ENCODE measurements at places on chromosomes 2 and 18. TPM values are rescaled to one million over a fixed set of nuclear protein-coding genes. Genes with fewer than 3 reads are reported as not detected.
A peak's percentile ranks its signal among the peaks of the same experiment; 100 is the strongest.

Gene ELOA2
- not detected for total RNA-seq

- peak; percentile 58 for DNase-seq
Observed at GRCh38 chr2:24409700-24410556, 49.6 kb upstream of the ITSN2 start.

- DNase-seq, result no peak
Observed at GRCh38 chr2:22290302-22290701, 1094.7 kb upstream of the KLHL29 start.

GRCh38 chr2:30756051-30756719 lies 51.1 kb downstream of the CAPN13 start:
- no peak for DNase-seq

DNA sequence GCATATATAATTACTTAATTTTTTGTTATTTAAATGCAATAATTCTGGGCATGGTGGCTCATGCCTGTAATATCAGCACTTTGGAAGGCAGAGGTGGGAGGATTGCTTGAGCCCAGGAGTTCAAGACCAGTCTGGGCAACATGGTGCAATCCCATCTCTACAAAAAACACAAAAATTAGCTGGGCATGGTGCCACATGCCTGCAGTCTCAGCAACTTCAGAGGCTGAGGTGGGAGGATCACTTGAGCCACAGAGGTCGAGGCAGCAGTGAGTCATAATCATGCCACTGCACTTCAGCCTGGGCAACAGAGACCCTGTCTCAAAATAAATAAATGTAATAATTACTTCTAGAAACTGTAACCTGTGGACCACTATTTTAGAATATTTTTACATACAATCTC lies 21.5 kb upstream of the TMEM87B start:
- DNase-seq, result no peak

Gene CXCR1
- not detected for total RNA-seq

DNA sequence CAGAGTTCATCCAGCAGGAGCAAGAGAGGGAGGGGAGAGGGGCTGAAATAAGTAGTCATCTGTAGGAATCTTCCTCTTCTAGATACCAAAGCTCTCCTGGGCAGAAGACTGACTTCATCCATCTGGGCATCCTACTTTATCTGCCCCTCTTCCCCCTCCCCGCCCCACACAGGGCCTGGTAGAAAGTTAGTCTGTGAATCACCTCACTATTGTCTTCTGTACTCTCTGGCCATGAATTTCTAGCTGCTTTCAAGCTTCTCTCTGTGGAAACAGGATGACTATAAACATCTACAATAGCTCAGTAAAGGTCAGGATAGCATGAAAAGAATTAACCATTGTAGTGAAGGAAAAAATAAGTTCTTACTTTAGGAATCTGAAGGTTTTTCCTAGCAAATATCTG lies 47.7 kb upstream of the RNU4ATAC start:
- DNase-seq, result no peak

- peak; percentile 97 for DNase-seq
Observed at GRCh38 chr2:190880378-190881083, at the start of gene GLS. TSS of gene GLS (plus strand) at chr2:190880821. CDS start at chr2:190881085, 264 bp downstream.

Gene VWC2L
- total RNA-seq, result not detected

Gene SLC30A3
- total RNA-seq, result 0.10 TPM

Gene TCF23
- total RNA-seq, result not detected

- no peak for DNase-seq
Observed at GRCh38 chr2:201183365-201183727, 405 bp downstream of the CASP10 start.

Measured in CD4-positive, CD25-positive, alpha-beta regulatory T cell (primary cell).